GM18507 (cell line): ENCODE measurements at places on chromosomes 7 and 10.

DNA sequence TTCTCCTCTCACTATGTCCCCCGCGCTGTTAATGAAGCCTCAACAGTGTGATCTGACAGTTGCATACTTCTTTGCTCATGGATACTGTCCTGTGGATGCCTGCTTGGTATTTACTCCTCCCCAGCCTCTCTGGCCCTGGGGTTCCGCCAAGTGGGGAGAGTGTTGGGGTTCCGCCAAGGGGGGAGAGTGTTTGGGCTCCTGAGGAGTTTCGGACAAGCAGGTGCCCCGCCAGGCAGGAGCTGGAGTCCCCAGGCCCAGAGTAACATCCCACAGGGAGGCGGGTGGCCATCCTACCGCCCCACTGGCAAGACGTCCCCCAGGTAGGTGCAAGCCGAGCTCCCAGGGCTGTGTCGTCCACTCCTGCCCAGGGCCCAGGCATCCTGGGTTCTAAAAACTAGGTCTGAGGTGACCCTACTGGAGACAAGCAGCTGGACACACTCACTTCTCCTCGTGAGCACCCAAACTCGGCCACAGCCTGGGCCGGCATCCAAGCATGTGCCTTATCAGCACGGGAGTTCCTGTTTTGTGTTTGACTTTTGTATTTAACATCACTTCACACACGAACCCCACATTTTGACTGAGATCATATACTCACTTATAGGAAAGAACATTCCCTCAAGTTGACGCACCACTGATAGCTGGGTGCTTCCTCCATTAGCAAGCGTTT, 34.2 kb downstream of the CAMK2B start:
- DNase-seq = no peak

- no peak for DNase-seq
Measured at GRCh38 chr7:157523766-157524421, 187.1 kb downstream of the DNAJB6 start.

DNA sequence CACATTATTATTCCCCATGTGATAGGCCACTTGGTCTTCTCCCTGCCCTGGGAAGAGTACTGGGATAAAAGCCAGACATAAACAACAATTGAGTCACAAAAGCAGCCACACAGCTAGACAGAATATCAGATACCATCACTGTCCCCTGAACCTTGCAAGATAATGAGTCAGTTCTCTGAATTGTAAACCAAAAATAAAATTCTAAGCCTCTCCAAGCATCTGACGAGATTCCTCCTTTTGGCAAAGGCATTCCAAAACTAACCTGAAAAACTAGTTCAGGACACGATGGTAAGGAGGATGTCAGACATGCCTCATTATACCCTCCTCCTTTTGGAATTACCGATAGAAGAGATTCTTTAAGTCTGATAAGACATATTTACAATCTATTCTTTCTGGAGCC, 450.7 kb downstream of the HTR7 start:
- no peak for DNase-seq

DNA sequence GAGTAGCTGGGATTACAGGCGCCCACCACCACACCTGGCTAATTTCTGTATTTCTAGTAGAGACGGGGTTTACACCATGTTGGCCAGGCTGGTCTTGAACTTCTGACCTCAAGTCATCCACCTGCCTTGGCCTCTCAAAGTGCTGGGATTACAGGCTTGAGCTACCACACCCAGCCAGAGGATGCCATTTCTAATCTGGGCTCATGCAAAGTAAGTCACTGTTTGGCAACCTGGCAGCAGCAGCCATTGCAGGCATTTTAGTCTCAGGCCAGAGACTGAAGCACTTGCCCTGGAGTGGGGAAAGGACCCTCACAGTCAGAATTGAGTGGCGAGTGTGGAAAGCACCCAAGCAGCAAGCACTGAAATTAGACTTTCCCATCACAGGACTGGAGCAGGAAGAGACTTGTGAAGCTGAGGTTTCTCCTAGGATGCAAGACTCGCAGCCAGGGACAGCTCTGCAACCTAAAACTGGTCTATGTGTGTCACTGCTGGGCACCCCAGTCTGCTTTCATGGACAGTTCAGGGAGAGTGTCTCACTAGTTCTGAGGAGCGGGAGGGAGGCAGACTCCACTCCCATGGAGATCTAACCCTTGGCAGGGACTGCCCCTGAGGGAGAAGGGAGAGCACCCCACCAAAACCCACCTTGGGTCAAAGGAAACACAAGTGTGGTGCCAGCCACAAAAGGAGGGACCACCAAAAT, 27.6 kb downstream of the SNX13 start:
- no peak for DNase-seq

GRCh38 chr10:114634609-114634979, 23.5 kb downstream of the ABLIM1 start:
- DNase-seq = no peak

DNA sequence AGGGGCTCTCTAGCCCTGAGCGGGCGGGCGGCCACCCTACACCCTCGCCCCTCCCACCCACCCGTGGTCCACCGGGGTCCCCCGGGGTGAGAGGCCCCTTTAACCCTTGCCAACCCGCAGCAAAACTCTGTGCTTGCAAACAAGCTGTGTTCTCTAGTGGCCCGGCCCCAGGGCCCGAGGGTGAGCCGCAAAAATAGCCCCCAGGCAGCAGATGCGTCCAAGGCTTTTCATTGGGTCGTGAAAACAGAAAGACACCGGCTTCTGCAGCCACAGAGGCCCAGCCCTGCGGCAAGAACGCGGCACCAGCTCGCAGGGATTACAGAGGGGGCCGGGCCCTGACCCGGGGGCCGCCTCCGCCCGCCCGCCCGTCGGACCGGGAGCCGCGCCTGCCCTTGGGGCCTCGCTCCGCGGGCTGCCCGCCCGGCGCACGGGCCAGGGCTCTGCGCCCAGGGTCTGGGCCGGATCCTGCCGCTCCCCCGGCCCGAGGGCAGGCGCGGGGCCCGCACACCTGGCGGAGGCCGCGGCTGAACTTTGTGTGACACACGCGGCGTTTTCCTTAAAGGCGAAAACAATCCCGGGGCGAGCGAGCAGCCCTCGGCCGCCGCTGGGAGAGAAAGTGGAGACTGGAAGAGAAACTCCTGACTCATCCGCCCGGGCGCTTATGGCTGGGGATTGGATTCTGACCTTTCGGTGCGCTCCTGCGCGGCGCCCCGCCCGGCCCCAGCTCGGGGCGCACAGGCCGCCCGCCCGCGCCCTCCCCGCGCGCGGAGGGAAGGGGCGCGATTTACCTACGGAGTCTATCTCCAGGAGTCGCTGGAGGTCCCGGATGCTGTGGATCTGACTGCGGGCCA, 2.8 kb downstream of the PDGFA start:
- DNase-seq = no peak

- no peak for DNase-seq
Measured at GRCh38 chr7:84700563-84701370, 486.1 kb downstream of the SEMA3D start.

DNA sequence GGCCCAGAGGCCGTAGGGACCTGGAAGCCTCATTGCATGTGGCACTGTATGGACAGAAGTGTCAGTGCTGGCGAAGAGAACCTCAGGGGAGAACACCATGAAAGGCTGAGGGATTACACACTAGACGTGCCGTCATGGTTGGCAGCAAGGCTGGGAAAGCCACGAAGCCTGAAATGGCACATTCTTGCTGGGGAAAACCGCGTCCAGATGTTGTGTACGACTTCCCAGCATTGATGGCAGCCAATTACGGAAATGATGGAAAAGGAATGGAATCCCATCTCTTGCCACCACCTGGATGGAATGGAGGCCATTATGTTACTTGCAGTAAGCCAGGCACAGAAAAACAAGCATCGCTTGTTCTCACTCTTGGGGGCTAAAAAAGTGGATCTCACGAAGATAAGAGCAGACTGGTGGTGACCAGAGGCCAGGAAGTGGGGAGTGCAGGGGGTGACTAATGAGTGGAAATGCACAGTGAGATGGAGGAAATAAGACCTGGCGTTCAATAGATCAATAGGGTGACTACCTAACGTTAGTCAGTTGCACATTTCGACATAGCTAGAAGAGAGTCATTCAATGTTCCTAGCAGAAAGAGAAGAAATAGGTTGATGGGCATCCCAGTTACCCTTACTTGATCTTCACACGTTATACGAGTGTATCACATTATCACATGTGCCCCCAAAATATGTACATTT, 14.6 kb upstream of the PWWP2B start:
- no peak for DNase-seq

- no peak for DNase-seq
Measured at GRCh38 chr10:60099998-60100747, 193.8 kb upstream of the CCDC6 start.

DNA sequence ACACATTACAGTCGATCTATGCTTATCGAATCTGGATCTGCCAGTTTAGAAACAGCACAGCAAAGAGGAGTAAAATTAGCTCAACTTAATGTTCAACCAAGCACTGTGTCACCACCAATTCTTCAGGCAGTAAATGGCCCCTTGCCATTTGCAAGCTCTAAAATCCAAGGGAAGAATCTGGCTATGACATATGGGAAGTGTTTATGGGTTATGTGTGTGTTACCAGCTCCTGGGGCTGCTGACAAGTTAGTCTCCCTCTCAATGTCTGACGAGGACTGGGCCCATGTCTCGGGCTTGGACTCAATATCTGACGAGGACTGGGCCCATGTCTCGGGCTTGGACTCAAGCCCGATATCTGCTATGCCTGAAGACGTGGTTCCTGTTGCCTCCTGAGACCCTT, 5.7 kb upstream of the ITIH2 start:
- no peak for DNase-seq

- no peak for DNase-seq
Measured at GRCh38 chr7:151756076-151756731, 120.7 kb downstream of the PRKAG2 start.

DNA sequence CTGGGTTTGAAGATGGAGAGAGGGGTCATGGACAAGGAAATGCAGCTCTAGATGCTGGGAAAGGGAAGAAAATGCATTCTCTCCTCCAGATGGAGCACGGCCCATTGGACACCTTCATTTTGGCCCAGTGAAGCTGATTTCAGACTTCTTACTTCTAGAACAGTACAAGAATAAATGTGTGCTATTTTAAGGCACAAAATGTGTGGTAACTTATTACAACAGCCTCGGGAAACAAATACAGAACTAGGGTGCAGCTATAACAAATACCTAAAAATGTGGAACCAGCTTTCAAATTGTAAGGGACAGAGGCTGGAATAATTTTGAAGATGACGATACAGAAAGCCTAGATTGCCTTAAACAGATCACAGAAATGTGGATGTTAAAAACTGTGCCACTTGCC, 54.1 kb downstream of the CYTH3 start:
- no peak for DNase-seq

- no peak for DNase-seq
Measured at GRCh38 chr10:29760138-29760900, 125.5 kb upstream of the SVIL start.

GRCh38 chr10:11012421-11013295, 5.0 kb upstream of the CELF2 start:
- no peak for DNase-seq

DNA sequence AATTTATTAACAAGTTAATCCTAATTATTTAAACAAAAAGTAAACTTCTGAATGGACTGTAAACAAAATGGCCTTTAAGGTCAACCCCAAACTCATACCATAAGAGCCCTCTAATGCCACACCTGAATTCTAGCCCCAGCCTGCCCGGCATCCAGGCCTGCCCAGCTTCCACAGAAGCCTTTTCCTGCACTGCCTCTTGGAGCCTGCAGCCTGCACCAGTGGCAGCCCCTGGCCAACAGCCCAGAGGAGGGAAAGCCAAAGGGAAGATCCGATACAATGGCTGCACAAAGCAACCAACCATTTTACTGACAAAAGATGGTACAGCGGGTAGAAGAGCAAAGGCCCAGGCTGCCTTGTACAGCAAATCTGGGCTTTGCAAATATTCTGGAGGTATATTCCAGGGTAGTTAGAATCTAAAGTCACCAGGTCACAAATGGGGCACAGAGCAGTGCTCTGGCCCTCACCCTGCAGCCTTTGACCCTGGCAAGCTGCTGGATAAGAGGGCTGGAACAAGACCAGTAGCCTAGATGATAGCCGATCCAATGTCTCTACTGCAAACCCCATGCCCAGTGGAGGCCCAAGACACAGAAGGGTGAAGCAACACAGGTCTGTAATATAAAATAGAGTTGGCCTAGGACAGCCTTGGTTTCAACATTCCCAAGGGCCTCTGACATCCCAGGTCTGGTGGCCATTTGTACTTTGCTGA, 12.5 kb upstream of the CH25H start:
- no peak for DNase-seq

DNA sequence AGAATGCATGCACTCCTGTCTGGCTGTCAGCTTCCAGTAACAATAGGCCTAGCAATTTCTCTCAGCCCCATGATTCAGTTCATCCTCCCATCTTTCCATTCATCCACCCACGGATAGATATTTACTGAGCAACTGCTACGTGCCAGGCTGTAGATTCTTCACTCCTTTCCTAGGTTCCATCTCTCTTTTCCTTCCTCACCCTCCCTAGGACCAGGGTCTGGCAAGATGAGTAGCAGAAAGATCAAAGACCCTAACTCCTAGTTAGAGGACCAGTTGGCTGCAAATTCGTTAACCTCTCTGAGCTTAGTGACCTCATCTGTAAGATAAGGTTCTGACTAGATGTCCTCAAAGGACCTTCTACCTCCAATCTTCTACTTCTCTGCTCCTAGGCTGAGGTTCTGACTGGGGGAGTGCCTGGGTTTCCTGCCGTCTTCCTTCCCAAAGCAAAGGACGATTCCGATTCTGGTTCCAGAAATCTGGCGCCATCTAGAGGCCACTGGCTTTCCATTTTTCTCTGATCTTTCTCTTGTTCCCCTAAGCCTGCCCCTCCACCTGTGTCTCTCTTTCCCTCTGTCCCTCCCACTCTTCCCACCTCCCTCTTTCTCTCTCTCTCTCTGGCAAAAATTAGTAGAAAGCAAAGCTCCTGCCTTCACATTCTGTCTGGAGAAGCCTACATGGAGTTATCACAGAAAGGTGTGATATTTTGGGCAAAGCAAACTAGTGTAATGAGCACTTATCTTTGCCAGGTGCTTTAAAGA, 26.2 kb downstream of the TBATA start:
- DNase-seq = peak; percentile 37

- no peak for DNase-seq
Measured at GRCh38 chr10:2703953-2704352, 363.4 kb upstream of the PFKP start.

DNA sequence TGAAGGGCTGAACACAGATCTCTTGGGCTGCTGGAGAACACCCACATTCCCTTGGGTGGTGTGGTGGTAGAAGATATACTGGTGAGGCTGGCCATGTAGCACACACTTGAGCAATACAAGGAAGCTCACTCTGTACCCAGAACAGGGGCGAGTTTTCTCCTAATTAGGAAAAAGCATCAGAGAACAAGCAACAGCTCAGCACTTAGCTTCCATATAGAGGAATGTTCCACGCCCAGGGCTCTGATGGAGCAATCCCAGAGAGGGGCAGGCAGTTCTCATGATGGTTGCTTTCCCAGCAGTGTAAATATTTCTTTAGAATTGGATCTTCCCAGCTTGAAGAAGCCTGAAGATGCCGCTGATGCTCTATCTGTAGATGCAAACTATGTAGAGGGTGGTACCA, 21.0 kb upstream of the PNLIP start:
- DNase-seq = no peak

GRCh38 chr10:34016576-34016975, 682.1 kb upstream of the NRP1 start:
- DNase-seq = no peak

GRCh38 chr7:123773481-123773880, 24.7 kb upstream of the WASL start:
- DNase-seq = no peak

- DNase-seq = no peak
Measured at GRCh38 chr10:101217450-101218281, 11.6 kb downstream of the LBX1 start.

GRCh38 chr10:126092366-126093215, 196.2 kb downstream of the FANK1 start:
- DNase-seq = no peak

GRCh38 chr7:132636581-132636980, 60.3 kb upstream of the PLXNA4 start:
- no peak for DNase-seq
